ENCODE measurements at places on chromosomes 1 and 21.

- no peak for DNase-seq
Measured at GRCh38 chr1:224338150-224338838, 8.3 kb upstream of the NVL start.

GRCh38 chr1:205578780-205579571 lies 52.8 kb downstream of the ELK4 start:
- no peak for DNase-seq

DNA sequence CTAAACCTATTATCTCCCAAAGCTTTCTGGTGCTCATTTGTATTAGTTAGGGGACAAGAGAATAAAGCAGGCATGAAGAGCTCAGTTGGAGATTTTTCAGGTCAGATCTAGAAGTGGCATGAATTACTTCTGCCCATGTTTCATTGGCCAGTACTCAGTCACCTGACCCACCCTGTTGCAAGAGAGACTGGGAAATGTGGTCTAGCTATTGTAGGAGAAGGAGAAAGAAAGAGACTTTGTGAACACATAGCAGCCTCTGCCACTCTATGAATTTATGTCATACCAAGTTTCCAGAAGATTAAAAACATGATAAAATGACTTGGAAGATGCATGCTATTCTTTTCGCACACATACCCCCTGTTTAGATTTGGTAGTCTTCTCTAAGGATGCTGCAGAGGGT lies 302.3 kb upstream of the RUNX1 start:
- no peak for DNase-seq

DNA sequence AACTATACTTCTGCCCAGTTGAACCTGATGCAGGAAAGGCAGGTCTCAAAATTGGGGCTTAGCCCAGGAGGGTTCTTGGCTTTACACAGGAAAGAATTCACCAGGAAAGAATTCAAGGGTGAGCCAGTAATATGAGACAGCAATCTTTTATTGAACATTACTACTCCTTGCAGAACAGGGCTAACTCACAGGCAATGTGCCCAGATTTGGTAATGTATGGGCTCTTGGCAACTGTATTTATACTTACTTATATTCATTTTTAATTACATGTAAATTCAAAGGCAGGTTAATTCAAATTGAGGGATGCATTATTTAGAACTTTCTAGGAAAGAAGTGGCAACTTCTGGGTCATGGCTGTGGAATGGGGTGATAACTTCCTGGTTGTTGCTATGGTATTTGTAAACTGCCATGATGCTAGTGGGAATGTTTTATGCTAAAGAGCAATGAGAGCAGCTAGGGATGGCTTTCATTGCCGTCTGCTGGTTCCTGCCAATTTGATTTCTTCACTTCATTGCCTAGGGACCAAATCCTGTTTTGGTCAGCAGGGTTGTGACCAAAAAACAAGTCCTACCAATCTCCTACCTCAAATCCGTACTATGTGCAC lies 107.5 kb downstream of the CHRM3 start:
- DNase-seq = no peak

DNA sequence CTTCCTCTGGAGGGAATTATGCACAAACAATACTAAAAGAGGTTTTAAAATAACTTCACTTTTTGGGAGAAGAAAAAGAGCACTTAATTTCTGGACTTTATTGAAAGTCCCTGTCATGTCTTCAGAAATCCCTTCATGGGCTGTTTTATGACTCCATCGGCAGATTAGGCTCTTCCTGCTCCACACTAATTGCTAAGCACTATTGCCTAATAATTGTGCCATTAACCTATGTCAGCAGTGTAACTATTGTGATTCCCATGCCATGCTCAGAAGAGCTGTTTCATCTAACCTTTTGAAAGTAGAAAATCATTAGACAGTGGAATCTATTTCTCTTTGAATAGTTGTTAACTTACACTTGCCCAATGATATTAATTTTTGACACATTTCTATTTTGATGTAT lies 489.3 kb upstream of the RUNX1 start:
- DNase-seq = no peak

DNA sequence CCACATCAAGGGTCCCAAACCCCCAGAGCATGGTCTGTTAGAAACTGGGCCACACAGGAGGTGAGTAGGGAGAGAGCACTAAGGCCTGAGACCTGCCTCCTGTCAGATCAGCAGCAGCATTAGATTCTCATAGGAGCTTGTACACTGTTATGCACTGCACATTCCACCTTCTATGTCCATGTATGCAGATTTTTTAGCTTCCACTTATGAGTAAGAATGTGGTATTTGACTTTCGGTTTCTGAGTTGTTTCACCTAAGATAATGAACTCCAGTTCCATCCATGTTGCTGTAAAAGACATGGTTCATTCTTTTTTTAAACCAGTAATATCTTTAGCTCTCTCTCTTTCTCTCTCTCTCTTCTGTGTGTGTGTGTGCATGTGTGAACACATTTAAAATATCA lies 663 bp upstream of the GBP6 start:
- no peak for DNase-seq

- DNase-seq = no peak
Measured at GRCh38 chr1:190476321-190476720, 1.3 kb downstream of the BRINP3 start.

GRCh38 chr1:53123453-53124140 lies 18.8 kb downstream of the SLC1A7 start:
- no peak for DNase-seq

DNA sequence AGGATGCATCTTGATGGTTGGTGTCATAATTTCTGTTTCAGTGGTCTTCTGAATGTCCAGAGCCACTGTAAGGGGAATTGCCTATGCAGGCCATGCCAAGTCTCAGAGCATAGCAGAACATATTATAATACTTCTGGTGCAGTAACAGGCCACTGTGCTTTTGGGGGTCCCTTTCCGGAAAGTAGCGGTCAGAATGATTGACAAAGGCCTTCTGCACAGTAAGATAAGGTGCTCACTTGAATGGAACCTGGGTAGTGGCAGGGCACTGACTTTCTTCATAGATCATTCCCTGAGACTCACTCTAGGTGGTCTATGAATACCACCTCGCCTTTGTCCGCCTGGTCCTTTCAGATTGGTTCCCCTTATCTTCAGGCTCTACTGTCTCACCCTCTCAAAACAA lies 28.9 kb downstream of the RWDD3 start:
- DNase-seq = no peak

DNA sequence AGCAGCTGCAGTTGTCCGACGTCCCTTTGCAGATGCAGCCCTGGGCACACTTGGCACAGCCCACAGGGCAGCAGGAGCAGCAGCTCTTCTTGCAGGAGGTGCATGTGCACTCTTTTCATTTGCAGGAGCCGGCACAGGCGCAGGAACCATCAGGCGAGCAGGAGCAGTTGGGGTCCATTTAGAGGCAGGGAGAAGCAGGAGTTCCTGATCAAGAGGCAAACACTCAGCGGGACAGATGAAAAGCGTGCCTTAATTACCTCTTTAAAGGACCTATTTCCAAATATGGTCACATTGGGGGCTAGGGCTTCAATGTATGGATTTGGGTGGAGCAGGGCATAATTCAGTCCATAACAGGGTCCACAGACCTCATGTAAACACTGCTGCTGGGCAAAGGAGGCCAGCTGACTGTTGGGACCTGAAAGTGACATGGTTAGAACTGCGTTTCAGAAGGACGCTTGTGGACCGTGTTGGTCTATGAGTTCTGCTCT lies 4.3 kb upstream of the CPLANE2 start:
- DNase-seq = no peak

- DNase-seq = no peak
Measured at GRCh38 chr1:43276673-43277072, 6.9 kb downstream of the TMEM125 start.

DNA sequence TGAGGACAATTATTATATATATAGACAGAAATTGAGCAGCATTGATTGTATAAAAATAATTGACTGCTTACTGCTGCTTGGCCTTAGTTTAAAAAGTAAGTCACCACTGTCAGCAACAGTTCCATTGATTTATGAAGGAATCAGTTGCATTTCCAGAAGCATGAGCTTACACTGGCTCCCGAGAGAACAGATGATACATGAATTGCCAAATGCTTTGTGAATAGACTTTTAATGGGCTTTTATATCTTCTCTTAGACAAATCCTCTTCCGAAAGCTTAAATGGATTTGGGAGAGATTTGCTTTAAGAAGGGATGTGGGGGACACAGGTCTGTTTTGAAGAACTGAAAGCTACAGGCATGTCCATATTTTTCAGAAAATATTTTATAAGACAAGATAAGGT lies 7.5 kb downstream of the FHAD1 start:
- no peak for DNase-seq

GRCh38 chr1:71285529-71285928 lies 204.7 kb upstream of the ZRANB2 start:
- no peak for DNase-seq

DNA sequence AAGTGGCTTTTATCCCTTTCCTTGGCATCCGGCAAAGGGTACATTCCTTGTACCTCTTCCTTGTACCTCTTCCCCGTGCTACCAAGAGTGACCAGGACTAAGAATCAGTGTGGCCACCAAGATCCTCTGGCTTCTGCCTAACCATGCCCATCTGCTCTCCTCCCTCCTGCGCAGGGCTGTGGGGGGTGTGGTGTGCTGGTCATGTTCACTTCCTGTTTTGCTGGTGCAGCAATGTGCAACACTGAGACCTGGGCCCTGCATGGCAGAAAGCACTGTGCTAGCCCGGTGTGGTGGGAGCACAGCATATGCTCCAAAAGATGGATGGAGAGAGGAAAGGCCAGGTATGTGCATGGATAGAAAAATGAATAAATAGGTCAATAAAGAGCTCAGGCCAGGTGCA lies 33.3 kb upstream of the TENT5C start:
- DNase-seq = peak; percentile 21

DNA sequence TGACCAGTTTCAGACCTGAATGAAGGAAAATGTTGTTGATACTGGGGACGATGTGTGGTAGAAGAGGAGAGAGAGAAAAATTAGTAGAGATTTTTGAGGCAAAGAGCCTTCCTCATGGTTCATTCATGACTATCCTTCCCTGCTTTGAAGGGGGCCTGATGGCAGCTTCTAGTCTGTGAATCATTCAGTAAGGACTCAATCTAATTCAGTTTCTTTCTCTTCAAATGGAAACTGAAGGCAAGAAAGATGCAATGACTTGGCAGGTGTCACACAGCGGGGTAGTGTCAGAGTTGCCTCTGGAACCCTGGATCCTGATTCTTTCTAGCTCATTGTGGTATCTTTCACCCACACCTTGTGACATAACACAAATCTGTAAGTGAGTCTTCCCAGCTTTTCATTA lies 14.9 kb upstream of the CD5L start:
- DNase-seq = no peak

DNA sequence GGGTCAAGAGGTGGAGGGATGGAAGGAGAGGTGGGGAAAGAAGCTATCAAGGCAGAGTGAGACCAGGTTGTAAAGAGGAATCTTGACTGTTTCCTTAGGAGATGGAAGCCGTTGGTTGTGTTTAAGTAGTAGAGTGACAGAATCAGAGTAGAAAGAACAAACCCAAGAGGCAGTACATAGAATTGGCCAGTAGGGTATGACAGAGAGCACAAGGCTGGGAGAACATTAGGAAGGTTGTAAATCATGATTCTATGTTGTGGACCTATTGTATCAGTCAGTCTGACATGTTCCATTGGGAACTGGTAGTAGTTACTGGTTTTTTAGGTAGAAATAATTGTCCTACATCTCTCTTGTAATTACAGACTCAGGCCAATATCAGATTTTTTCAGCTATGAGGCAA lies 486.9 kb upstream of the USP24 start:
- no peak for DNase-seq

DNA sequence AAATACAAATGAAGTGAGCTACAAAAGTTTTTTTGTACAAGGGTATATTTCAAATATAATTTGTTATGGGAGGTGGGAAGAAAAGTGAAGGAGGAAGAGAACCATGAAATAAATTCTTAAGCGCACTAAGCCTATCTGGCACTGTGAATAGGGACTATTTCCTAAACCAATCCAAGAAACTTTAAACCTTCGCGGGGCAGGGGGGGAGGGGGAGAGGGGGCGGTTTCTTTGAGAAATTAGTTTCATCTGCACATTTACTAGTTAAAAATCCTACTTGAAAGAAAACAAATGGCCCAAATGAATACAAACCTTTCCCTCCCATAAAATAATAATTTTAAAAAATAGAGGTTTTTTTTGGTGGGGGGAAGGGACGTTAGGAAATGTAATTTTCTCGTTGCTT lies 364 bp downstream of the GOLPH3L start:
- no peak for DNase-seq

DNA sequence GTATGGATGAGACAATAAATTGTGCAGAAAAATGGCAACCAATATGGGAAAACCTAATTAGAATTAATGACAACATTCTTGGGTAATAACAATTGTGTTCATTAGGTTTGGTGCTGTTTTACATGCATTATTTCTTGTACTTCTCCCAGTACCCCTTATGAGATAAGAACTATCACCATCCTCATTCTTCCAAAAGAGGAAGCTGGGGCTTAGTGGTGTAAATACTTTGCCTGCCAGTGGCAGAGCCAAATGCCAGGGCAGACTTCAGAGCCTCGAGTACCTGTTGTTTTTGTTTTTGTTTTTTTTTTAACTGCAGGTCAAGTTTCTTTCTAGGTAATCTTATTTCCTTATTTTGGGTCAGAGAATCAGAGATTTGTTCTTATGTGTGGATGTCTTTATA lies 206.4 kb downstream of the RHOU start:
- no peak for DNase-seq

GRCh38 chr1:181128592-181129497 lies 40.3 kb downstream of the IER5 start:
- no peak for DNase-seq

DNA sequence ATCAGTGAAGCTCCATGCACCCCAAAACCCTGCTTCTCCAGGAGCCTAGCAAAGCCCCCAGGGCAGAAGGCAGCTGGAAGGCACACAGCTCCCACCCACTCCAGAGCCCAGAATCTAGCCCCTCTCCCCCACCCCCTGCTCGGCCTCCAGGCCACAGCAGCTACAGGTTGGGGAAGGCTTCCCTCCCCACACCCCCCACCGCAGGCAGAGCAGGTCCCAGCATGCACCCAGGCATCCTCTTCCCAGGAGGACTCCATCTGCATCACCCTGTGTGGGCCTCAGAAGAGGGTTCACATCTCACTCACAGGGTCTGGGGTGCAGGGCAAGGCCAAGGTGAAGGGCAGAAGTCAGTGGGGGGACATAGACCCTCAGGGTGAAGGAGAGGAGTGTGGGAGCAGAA lies 719 bp downstream of the S100A14 start:
- DNase-seq = no peak

- DNase-seq = no peak
Measured at GRCh38 chr1:203930342-203930741, 68.9 kb downstream of the SNRPE start.

GRCh38 chr1:112470966-112471365 lies 37.8 kb upstream of the WNT2B start:
- DNase-seq = no peak

- DNase-seq = no peak
Measured at GRCh38 chr21:46145159-46145839, 10.1 kb downstream of the FTCD start.

DNA sequence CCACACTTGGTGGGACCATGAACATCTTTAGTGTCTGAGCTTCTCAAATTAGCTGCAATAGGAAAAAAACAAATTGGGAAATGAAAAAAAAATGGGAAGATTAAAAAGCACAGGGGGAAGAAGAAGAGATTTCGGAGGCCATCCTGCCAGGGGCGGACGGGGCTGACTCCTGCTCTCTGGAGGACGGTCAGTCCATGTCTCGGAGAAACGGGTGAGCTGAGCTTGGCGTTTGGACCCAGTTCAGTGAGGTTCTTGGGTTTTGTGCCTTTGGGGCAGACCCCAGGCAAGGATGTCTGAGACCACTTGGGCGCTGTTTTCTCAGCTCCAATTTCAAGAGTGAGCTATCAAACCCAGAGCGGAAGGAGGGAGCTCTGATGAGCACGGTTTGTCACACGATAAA lies 123.9 kb downstream of the PRDM2 start:
- DNase-seq = no peak

Data from CD4-positive, alpha-beta T cell treated with Interleukin-15 for 4 hours (primary cell).